ENCODE measurements at places on chromosomes 4 and X. TPM values are rescaled to one million over a fixed set of nuclear protein-coding genes. Genes with fewer than 3 reads are reported as not detected.

DNA sequence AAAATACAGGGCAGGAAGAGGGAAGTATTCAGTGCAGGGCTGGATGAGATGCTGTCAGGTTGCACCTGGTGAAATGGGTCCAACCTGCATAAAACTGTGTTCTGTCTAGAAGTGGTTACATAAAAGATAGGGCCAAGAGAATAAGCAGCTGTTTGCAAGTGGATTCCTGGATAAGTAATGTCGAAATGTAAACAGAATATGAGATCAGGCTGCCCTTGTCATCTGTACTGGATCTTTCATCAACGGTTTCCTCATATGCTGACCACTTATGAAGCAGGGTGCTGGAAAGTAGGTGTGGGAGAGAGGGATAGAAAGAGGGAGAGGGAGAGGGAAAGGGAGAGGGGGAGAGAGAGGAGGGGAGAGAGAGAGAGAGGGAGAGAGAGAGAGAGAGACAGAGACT lies 349.8 kb upstream of the CPEB2 start:
- no peaks in the 10 kb centered on the region for H3K36me3 ChIP-seq
- H3K27me3 ChIP-seq, result no peaks in the 10 kb centered on the region
- no peak for DNase-seq
- no peaks in the 10 kb centered on the region for H3K4me1 ChIP-seq

GRCh38 chr4:80434238-80434637 lies 98.7 kb downstream of the CFAP299 start:
- H3K4me3 ChIP-seq, result no peak overlapping the region
- no peak for DNase-seq
- no peaks in the 10 kb centered on the region for H3K36me3 ChIP-seq
- no peaks in the 10 kb centered on the region for H3K4me1 ChIP-seq

- H3K27me3 ChIP-seq, result no peaks in the 10 kb centered on the region
- H3K4me1 ChIP-seq, result peaks cover 4% of the 10 kb centered on the region
- H3K27ac ChIP-seq, result no peak overlapping the region
- H3K4me3 ChIP-seq, result no peak overlapping the region
- no peak for DNase-seq
- no peaks in the 10 kb centered on the region for H3K36me3 ChIP-seq
These were observed 175.1 kb downstream of the AR start for GRCh38 chrX:67718926-67719325.

DNA sequence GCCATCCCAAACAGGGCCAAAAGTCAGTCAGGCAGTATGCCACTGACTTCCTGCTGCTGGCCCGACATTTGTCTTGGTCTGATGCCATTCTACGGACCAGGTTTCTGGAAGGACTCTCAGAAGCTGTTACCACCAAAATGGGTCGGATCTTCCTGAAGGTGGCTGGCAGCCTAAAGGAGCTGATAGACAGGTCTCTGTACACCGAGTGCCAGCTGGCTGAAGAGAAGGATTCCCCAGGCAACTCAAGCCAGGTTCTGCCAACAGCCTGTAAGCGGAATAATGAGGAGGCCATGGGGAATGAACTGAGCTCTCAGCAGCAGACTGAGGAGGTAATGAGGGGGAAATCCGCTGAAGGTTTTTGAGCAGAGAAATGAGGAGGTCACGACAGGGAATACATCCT lies 95.7 kb downstream of the RTL9 start:
- no peak for DNase-seq
- no peaks in the 10 kb centered on the region for H3K36me3 ChIP-seq
- no peaks in the 10 kb centered on the region for H3K4me1 ChIP-seq

GRCh38 chr4:42513748-42514492 lies 116.6 kb downstream of the SHISA3 start:
- DNase-seq, result no peak
- no peaks in the 10 kb centered on the region for H3K27me3 ChIP-seq
- H3K36me3 ChIP-seq, result peaks cover under 1% of the 10 kb centered on the region
- H3K4me3 ChIP-seq, result no peak overlapping the region
- no peak overlapping the region for H3K27ac ChIP-seq

Gene PASD1
- not detected for polyA plus RNA-seq

Gene RCHY1
- 11.3 TPM for polyA plus RNA-seq

Gene RHOXF2B
- polyA plus RNA-seq, result not detected

Data from lung (tissue), 17 donors.